ENCODE measurements at places on chromosomes 3 and 15. TPM values are rescaled to one million over a fixed set of nuclear protein-coding genes. Genes with fewer than 3 reads are reported as not detected.

The EFHB gene
- total RNA-seq = 0.17 TPM

The COL8A1 gene
- 45.4 TPM for total RNA-seq

The GOLGA8K gene
- 0.44 TPM for total RNA-seq

The CCR4 gene
- total RNA-seq = not detected

The ACTRT3 gene
- 4.8 TPM for total RNA-seq

The RAP2B gene
- 22.3 TPM for total RNA-seq

The GUCA1C gene
- not detected for total RNA-seq

The ST3GAL6 gene
- total RNA-seq = 0.99 TPM

The C3orf22 gene
- not detected for total RNA-seq

The ARNT2 gene
- 4.7 TPM for total RNA-seq

The POLQ gene
- total RNA-seq = 0.99 TPM

The GXYLT2 gene
- total RNA-seq = 26.0 TPM

The NRROS gene
- 0.58 TPM for total RNA-seq

The SLC12A1 gene
- total RNA-seq = not detected

The TLR9 gene
- under 0.01 TPM for total RNA-seq

The FMN1 gene
- 23.3 TPM for total RNA-seq

The WDR93 gene
- not detected for total RNA-seq

The PAQR5 gene
- 7.9 TPM for total RNA-seq

The TMEM108 gene
- total RNA-seq = not detected

The NUDT16 gene
- total RNA-seq = 17.0 TPM

The CLPX gene
- total RNA-seq = 28.1 TPM

The GATA2 gene
- total RNA-seq = 2.6 TPM

The TRIM42 gene
- total RNA-seq = not detected

The ALDH1A3 gene
- total RNA-seq = 71.5 TPM

The ILDR1 gene
- total RNA-seq = not detected

The LYSMD2 gene
- 3.6 TPM for total RNA-seq

The SLC28A2 gene
- total RNA-seq = not detected

The GAP43 gene
- total RNA-seq = 0.33 TPM

The ACKR2 gene
- total RNA-seq = 0.15 TPM

The RASGRP1 gene
- under 0.01 TPM for total RNA-seq

The CLDN11 gene
- 211 TPM for total RNA-seq

The SLCO3A1 gene
- total RNA-seq = 4.1 TPM

The ANKRD63 gene
- total RNA-seq = not detected

The TGM5 gene
- not detected for total RNA-seq

The BFSP2 gene
- total RNA-seq = not detected
